Stimulated activated naive CD8-positive, alpha-beta T cell treated with anti-CD3 and anti-CD28 coated beads, Interleukin-15, amount 100 ng/mL, for 72 hours (primary cell): ENCODE measurements at places on chromosomes 13 and 19.

DNA sequence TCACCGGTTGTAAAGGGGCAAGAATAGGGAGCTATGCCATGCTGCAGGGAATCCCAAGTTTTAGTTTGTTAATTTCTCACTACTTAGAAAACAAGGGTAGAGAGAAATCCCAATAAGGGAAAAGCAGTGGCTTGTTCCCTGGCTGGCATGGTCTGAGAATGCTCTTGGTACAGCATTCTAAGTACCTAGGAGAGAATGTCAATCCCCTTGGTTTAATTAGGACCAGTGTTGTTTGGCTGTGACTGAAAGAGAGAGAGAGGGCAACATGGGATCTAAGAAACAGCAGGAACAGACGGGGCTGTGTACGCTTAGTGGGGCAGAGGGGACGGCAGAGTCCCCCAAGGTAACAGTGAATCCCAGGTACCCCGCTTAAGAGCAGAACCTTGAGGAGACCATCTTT is 228.8 kb downstream of the PCDH9 start:
- no peak for DNase-seq

- DNase-seq: peak; percentile 89
Observed at GRCh38 chr19:12681074-12681987, at the start of gene DHPS. DHPS (minus strand) TSS chr19:12681880; CDS start chr19:12681766, 114 bp downstream.

DNA sequence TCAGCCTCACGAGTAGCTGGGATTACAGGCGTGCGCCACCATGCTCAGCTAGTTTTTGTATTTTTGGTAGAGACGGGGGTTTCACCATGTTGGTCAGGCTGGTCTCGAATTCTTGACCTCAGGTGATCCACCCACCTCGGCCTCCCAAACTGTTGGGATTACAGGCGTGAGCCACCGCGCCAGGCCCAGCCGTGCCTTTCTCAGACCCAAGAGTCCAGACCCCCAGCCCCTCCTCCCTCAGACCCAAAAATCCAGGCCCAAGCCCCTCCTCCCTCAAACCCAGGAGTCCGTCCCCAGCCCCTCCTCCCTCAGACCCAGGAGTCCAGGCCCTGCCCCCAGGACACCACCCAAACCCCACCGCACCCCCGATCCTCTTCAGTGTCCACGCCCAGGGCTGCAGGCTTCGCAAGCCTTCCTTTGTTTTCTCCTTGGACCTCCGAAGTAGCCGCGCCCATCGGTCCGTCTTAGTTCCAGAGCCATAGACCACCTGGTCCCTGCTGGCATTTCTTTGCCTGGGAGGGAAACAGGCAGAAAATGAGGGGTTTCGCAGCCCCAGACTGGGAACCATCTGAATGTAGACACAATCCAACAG is 3.7 kb downstream of the TMC4 start:
- no peak for DNase-seq

DNA sequence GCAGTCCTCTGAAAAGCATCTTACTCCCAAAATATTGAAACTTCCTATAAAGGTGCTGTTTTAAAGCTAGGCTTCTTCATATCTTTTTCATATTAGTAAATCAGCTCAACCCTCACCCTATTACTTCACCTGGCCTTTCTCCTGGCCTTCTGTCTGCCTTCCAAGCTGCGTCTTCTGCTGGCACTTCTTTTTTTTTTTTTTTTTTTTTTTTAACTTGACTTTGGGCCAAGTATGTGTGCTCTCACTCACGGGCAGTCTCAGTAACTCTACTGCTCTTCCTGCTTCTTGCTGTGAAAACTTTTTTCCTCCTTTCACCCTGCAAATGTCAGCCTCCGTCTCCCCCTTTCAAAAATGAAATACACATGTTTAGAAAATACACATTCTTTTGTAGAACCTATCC is 41.2 kb upstream of the KCTD4 start:
- no peak for DNase-seq

DNA sequence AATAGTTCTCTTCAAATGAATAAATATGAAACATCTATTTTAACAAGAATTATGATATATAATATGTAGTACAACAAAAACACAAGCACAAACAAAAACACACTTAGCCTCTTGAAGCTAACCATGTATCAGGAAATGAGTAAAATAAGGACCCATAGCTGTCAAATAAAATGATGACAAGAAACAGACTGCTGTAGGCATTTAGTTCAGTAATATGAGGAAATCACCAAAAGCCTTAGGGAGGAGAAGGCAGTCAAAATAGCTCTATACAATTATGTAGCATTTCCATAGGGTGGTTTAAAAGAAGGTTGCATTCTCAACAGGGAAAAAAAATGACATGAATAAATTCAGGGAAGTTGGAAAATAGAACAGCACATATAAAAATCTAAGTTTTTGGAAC is 163.4 kb downstream of the PCDH20 start:
- DNase-seq: no peak

DNA sequence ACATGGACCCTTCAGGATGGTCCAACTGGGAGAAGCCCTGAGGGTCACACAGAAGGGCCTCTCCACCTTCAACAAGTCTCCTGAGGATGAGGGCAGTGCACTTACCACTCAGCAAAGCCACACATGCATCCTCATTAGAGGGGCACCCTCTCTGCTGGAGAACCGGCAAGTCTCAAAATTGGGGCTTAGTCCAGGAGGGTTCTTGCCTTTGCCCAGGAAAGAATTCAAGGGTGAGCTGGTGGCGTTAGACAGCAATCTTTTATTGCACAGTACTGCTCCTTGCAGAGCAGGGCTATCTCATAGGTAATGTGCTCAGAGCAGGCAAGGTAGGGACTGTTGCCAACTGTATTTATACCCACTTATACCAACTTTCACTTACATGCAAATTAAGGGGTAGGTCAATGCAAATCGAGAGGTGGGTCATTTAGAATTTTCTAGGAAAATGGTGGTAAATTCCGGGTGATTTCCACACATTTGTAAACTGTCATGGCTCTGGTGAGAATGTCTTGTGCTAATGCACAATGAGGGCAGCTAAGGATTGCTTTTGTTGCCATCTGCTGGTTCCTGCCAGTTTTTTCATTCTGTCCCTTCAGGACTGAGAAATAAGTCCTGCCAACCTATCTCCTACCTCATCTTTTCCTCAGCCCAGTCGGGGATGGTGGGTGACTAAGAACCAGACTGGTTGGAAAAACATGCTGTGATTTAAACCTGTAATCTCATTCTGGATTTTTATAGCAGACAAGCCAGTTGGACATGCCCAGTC is 27.8 kb upstream of the IGSF23 start:
- DNase-seq: no peak

DNA sequence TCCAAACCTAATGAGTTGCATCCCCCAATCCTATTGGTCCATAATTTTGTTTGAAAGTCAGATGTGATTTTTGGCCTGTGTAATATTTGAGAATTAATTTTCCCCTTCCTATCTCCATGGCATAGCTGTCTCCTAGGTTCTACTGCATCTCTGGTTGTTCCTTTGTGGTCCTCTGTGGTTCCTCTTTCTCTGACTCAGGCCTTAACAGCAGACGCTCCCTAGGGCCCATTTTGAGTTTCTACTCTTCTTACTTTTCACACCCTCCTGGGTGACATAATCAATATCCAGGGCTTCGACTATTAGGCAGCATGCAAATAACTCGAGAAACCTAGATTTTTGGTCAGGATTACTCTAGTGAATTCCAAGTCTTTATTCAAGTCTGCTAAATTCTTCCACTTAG is 160.7 kb downstream of the RFC3 start:
- DNase-seq: no peak

DNA sequence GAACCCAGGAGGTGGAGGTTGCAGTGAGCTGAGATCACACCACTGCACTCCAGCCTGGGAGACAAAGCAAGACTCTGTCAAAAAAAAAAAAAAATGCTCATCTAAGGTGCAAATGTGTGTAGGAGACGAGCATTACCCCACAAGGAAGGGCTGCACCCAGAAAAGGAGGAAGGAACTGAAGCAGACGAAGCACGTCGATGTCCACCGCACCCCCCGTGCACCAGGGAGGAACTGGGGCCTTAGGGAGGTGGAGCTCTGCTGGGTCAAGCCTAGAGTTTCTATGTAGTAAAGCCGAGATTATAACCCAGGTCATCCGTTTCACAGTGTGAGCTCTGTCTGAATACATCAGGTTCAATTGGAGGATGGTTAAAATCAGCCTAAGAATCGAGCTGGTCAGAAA is 1.1 kb downstream of the VSTM1 start:
- no peak for DNase-seq

DNA sequence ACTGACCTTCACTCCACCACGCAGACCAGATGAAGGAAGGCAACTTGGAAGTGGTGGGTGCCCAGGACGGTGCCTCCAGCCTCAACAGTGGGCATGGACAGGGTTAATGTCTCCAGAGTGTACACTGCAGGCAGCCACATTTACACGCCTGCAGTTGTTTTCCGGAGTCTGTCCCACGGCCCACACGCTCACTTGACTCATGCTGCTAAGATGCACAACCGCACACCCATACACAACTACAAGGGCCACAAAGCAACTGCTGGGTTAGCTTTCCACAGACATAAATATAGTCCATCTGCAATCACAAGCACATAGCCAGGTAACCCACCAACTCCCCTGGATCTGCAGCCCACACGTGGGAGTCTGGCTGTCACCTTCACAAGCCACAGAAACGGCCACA is 12.6 kb upstream of the AXL start:
- no peak for DNase-seq

DNA sequence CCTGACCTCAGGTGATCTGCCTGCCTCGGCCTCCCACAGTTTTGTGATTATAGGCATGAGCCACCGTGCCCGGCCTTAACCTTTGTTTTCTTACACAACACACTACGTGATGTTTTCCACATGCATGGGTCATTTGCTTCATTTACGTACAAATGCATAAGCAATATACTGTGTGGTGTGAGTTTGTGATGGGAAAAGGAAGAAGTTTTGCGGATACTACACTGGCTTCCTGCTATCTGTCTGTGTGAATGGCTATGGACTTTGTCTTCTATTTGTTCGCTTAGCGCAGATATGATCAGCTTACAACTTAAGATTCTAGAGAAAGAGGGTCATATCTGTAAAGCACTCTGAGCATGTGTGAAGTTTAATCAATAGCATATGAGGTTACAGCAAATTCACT is 5.5 kb upstream of the ALOX5AP start:
- no peak for DNase-seq

DNA sequence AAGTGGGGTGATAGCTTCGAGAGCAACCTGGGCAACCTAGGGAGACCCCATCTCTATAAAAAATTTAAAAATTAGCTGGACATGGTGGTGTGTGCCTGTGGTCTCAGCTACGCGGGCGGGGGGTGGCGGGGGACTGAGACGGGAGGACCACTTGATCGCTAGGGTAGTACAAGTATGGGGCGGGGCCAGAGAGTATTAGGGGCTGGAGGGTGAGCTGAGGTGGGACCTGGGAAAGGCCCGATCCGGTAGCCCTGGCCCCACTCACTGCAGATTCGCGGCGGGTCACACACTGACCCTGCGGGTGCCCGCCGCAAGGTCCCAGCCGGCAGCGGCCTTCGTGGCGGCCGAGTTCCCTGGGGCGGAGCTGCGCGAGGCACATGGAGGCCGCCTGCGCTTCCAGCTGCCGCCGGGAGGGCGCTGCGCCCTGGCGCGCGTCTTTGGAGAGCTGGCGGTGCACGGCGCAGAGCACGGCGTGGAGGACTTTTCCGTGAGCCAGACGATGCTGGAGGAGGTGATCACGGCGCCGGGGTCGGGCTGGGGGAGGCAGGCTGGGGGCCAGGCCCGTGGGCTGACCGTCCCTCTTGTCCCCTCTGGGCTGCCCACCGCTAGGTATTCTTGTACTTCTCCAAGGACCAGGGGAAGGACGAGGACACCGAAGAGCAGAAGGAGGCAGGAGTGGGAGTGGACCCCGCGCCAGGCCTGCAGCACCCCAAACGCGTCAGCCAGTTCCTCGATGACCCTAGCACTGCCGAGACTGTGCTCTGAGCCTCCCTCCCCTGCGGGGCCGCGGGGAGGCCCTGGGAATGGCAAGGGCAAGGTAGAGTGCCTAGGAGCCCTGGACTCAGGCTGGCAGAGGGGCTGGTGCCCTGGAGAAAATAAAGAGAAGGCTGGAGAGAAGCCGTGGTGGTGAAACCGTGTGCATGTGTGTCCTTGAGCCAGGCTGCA is 2.0 kb upstream of the ARHGAP45 start:
- peak; percentile 75 for DNase-seq

- no peak for DNase-seq
Observed at GRCh38 chr13:112651750-112652511, 37.9 kb upstream of the ATP11A start.

DNA sequence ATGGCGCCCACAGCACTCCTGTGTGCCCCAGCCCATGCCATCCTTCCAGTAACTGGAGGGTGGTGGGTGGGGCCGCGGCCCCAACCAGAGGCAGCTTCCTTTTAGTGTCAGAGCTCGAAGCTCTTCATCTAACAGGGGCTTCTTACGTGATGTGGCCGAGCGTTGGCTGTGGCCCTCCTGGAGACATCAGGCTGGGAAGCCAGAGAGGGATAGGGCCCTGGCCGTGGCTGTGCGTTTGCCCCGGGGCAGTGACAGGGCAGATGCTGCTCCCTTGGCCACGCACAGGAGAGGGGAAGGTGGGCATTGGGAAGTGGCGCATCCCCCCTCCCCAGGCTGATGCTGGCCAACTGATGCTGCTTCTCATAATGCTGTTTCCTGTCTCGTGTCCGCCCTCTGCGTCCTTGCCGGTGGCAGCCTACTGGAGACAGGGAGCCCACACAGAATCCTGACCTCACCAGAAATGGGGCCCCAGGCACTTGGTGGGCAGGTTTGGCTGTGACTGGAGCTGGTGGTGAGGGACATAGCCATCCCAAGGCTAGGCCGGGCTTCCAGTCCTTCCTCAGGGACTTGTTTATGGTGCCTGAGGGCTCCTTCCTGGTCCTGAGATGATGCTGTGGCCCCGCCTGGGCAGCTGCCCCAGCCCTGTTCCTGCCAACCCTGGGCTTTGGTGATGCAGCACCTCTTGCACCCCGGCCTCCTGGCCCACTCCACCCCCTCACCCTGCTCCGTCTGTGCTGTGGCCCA is 34.3 kb downstream of the ATP4B start:
- no peak for DNase-seq

GRCh38 chr19:4914736-4915501 is 5.6 kb downstream of the UHRF1 start:
- peak; percentile 62 for DNase-seq

DNA sequence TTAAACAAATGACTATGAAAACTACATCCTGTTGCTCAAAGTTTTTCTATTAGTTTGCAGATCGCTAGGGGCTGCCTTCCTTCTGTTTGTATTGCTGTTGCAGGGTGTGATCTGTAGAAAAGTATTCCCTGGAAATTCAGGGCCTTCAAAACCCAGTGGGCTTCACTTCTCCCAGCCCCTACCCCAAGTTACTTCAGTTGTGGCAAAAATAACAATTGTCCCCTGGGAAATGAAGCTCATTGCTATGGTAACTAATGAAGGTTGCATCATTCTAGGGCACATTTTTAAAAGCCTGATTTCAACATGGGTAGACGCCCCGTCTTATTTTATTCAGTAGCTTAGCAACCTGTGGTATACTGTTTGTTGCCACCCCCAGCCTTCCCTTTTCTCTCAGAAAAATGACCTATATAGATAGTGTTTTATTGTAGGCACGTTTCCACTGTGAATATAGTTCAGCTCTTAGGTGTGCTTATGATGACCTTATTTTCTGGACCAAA is 60.9 kb downstream of the WDFY2 start:
- peak; percentile 27 for DNase-seq
